HAP-1 (cell line): ENCODE measurements at places on chromosomes 5 and 9.

GRCh38 chr9:114452219-114453165 is 52.8 kb downstream of the WHRN start:
- DNase-seq = no peak

DNA sequence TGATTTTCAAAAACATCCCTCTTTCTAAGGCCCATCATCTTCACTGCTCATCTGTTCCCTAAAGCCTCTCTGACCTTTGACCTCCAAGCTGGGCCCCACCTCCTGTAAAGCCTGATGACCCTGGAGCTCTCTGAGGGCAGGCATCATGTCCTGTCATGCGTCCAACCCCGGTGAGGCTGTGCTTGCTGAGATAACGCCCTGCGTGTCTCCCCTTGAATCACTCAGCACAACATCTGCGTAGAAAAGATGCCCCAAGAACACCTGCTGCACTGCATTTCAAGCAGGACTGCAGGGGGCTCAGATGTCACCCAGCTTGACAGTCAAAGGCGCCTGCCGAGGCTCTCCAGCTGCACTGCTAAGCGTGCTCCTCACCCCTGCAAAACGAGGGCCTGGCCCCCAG is 78.0 kb downstream of the OTULIN start:
- DNase-seq = no peak

- no peak for DNase-seq
Observed at GRCh38 chr5:33828626-33829308, 63.0 kb downstream of the ADAMTS12 start.

DNA sequence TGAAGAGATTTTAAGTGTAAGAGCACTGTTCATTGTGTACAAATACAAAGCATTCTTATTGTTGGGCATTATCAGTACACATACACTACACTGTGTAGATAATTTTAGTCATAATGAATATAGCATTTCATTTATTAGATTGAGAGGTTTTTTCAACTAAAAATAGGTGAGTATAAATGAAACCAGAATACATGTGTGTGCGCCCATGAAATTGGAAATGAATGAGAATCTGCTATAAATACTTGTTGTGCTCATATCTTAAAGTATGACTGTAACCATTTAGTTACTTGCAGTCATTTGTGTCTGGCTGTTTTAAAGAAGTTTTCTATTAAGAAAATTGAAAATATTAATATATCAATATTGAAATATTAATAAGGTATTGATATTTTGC is 189.0 kb upstream of the MEF2C start:
- DNase-seq = no peak

DNA sequence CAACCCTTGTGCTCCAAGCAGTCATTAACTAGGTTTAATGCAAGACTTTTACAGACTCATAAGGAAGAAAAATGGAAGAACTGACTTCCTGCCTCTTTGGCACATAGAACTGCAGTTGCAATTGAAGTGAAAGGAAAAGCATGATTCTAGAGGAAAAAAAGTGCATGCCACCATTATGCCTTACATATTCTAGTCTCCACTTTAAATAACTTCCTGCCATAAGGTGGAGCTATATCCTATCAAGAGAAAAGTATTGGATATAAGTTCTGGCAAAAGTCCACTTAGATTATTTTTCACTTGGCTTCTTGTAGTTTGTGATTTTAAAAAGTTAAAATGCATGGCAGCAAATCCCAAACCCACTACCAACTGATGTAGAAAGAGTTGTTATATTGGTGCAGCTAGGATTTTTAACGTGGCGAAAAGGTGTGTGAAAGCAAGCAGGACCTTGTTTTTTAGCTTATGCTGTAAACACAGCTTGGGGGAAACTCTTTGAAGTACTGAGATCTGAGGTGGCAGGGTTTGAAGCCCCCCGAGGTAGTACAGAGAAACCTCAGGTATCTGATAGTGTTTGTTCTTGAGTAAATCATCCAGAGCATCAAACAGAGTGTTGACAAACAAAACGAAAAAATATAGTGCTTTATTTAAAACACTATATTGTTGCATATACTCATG is 117.9 kb downstream of the ANXA1 start:
- no peak for DNase-seq
